ENCODE measurements at places on chromosomes 2 and 18.

GRCh38 chr2:239910851-239911640, 114.1 kb downstream of the NDUFA10 start:
- no peak for DNase-seq

- no peak for DNase-seq
These were observed 399.4 kb upstream of the CELF4 start for GRCh38 chr18:37964885-37965571.

- DNase-seq: no peak
These were observed 905.1 kb upstream of the NXPH2 start for GRCh38 chr2:139685090-139685983.

DNA sequence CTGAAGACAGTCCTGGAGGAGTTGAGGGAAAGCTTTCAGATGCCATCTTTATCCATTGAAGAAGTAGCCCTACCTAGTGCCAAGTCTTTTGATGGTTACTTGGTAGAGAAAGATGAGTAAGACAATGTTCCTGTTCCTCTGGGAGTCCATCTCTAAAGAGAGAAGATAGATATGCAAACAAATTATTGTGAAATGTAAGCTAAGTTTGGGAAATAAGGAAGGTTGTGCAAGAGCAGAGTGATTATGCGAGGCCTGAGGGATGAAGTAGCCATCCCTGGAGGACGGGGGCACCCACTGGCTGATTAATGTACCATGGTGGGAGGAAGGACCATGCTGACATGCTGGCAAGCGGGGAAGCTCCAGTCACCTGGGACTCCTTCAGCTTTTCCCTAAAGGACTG, 994 bp upstream of the DTNA start:
- DNase-seq: peak; percentile 90

DNA sequence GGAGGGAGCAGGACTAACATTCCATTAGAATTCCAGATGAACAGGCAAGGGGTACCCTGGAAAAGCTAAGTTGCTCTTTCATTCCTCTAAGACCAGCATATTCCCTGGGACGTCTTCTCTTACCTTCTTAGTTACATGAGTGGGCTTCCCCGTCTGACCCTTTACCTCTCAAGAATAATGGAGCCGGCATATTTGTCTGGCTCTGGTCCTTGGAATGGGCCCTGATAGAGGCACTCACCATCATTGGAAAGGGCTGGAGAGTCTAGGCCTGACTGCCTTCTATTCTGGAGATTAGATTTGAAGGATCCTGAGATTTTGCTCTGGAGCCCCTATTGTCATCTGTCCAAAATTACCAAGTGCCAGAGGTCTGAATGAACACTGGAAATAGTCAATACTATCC, 347.5 kb downstream of the MYCN start:
- no peak for DNase-seq

DNA sequence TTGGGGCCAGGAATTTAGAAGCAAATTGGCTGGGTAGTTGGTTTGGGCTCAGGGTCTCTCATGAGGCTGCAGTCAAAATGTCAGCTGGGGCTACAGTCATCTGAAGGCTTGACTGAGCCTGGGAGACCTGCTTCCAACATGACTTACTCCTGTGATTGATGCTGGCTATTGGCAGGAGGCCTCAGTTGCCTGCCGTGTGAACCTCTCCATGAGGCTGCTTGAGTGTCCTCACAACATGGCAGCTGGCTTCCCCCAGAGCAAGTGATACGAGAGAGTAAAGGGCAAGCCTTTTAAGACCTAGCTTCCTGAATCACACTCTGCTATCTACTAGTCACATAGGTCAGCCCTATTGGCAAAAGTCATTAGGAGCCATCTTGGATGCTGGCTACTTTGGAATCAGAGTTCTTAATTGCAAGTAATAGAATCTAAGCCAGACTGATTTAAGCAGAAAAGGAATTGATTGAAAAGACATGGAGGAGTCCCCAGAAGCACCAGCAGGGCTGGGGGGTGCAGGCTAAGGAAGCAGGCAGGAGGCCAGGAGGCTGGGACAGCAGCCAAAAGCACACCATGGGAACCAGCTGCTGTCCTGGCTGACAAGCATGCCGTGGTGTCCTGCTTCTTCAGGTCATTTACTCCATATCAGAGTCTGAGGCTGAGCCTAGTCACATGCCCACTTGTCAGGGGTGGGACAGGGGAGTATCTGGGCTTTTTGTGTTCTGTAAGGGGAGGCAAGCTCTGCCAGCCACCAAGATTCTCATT, 7.8 kb upstream of the GIGYF2 start:
- DNase-seq: no peak

DNA sequence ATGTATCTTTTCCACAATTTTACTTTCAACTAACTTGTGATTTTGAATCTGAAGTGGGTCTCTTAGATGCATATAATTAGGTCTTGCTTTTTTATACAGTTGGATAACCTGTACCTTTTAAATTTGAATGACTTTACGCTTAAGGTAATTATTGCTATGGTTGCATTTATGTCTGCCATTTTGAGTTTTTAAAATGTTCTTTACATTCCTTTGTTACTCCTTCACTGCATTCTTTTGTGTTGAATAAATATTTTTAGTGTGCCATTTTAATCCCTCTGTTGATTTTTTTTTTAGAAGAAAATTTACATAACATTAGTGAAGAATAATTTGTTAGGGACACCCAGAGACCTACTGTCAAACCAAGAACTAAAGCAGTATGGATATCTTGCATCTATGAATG, 65.3 kb downstream of the BIRC6 start:
- no peak for DNase-seq

DNA sequence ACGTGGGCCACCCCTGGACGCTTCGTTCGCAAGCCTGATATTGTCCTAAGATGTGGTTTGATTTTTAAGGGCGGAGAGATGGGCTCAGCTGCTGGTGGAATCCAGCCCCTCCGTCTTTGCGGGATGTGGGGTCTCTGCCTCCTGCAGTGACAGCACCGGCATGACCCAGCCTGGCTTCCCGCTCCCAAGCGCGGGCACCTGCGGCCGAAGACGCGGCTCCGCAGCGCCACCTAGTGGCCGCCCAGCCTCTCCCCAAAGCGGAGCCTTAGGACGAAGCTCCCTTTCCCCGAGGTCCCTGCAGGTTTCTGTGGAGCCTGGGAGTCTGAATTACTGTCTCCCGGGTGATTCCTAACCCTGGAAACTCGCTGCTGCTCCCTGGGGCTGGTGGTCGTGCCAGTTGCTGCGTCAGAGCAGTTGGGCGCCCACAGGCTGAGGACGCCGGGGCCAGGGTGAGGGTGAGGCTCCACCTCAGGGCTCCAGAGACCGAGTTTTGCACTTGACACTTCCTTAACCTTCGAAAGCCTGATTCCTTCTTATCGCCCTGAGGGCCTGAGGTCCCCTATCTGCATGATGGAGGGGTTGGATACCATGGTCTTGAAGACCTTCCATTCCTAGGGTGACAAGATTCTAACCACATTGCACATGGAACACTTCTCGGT, 137.5 kb downstream of the TPO start:
- no peak for DNase-seq

GRCh38 chr18:63779386-63779785, 4.2 kb downstream of the SERPINB7 start:
- DNase-seq: no peak

- DNase-seq: no peak
These were observed 36.6 kb downstream of the DPYSL5 start for GRCh38 chr2:26884486-26884885.

DNA sequence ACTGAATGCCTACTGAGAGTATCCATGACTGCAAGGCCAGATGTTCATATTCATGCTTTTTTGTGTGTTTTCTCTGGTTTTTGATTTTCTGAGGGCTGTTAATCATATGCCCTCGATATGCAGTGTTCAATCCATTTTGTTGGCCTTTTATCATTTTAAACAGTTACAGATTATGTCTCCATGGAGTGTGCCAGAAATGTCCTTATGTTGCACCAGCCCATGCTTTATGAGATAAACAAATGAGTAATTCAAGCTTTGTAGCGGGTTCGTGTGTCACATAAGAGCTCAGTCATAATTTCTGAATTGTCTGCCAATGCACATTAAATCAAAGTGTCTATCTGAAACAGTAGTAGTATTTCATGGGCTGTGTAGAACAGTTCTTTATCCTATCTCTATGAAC, 583.0 kb downstream of the THSD7B start:
- DNase-seq: no peak

GRCh38 chr18:80109676-80110078, 615 bp downstream of the ADNP2 start:
- DNase-seq: no peak

DNA sequence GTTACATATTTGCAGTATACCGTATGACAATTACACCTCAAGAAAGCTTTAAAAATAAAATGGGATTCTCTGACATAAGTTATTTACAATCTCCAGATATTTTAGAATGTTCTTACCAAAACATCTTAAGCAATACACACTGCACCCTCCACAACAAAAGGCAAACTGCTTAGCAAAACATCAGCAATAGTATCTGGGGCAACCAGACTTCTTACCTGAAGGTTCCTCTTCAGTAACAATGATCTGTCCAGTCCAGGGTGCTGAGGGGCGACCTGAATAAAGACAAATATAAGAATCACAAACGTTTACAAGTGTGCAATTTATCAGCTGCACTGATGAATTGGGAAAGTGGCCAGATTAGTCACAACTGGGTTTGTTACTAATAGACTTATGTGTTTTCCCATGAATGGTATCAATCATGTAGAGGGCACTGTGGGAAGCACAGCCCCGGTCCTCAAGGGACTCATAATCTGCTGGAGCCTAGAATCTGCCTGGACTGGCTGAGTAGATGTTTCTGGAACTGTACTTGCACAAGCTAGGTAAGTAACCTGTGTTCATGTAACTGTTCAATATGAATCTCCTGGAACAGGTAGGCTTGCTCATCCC, 70.7 kb downstream of the MYOM1 start:
- DNase-seq: no peak

DNA sequence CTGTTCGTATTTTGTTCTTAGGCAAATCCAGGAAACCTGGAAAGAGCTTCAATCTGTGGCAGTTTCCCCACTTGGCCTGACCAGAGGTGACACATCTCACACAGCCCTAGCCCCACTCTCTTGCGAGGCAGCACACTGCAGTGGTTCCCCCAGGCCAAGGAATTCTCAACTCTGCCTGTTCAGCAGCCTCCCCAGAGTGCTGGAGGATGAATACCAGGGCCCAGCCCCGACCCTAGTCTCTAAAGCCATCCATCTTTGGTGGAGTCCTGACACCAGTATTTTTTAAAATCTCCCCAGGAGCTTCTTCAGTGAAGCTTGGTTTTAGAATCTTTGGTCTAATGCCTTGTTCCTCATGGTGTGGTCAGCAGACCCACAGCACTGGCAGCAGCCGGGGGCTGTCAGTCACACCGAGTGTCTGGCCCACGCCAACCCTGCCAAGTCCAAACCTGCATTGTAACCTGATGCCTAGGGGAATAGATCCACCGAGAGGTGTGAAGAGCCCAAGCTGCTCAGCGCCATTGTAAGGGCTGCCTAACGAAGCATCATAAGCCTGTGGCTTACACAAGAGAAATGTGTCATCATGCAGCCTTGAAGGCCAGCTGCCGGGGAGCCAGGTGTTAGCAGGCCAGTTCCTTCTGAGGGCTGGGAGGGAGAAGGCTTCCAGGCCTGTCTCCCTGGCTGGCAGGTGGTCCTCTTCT, 428.7 kb upstream of the ID2 start:
- no peak for DNase-seq
